Stimulated activated CD4-positive, alpha-beta T cell treated with anti-CD3 and anti-CD28 coated beads, Interleukin-2, amount 100 ng/mL, for 48 hours (primary cell): ENCODE measurements at places on chromosomes 1 and 21.

GRCh38 chr1:222928212-222928611 is 113.4 kb downstream of the DISP1 start:
- DNase-seq: no peak

GRCh38 chr1:84143796-84144565 is at the start of gene PRKACB:
TSS of gene PRKACB (plus strand) at chr1:84144271. CDS start at chr1:84144362, 91 bp downstream.
- DNase-seq: no peak

DNA sequence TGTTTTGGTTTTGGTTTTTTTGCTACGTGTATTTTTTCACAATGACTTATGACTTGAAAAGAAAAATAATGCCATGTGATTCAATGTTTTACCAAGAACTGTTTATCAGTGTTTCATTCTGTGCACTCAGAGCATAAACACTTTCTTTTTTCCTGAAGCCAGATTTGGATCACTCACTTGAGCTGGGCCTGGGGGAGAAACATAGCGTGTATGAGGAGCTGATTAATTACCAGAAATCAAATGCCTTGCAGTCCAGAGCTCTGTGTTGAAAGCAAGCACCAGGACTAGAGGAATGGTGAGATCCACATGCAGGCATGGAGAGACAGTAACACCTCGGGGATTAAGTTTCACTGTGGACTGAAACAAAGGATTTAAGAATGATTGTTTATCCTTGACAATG is 642.1 kb upstream of the ADGRL2 start:
- DNase-seq: no peak

DNA sequence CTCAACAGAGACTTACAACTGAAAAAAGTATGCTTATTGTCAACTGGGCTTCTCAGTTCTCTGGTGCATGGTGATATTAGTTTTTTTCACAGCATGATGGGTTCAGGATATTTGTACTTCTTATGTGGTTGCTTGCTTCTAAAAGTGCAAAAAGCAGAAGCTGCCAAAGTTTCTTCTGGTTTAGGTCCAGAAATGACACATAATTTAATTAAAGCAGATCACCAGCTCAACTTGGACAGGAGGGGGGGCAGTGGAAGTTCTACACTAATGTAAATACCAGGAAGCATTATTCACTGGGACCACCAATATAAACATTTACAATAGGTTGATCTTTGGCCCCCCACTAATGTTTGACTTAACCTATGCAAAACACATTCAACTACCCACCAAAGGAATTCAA is 354.8 kb upstream of the BRINP3 start:
- no peak for DNase-seq

- DNase-seq: no peak
These were observed 31.2 kb upstream of the COQ8A start for GRCh38 chr1:226908913-226909312.

DNA sequence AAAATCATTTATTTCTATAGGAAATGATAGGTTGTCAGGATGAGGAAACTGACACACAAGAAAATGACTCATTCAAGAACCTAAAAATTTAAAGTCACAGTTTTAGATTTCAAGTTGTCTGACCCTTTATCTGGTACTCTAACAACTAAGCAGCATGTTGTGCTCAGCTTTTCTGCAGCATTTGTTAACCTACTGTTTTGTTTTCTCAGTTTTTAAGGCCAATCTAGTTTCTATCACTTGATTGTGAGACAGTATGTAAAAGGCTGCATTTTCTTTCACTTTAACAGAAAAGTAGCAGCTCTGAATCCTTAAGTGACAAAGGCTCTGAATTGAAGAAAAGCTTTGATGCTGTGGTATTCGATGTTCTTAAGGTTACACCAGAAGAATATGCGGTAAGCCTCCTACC is 59.1 kb downstream of the RALGPS2 start:
- no peak for DNase-seq

- DNase-seq: no peak
These were observed 341.0 kb upstream of the USP24 start for GRCh38 chr1:55555956-55556725.

- no peak for DNase-seq
These were observed 110.2 kb downstream of the MATN1 start for GRCh38 chr1:30613188-30613587.

DNA sequence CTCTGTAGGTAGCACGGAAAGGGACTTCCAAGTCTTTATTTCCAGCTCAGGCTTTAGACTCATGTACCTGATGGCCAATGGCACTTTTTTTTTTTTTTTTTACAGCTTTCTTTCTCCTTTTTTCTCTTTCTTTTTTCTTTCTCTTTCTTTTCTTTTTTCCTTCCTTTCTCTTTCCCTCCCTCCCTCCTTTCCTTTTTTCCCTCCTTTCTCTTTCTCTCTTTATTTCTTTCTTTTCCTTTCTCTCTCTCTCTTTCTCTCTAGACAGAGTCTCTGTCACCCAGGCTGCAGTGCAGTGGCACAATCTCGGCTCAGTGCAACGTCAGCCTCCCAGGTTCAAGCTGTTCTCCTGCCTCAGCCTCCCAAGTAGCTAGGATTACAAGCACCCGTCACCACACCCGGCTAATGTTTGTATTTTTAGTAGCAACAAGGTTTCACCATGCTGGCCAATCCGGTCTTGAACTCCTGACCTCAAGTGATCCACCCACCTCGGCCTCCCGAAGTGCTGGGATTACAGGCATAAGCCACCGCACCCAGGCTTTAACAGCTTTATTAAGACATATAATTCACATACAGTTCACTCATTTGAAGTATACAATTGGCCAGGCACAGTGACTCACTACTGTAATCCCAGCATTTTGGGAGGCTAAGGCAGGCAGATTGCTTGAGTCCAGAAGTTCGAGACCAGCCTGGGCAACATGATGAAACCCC is 5.1 kb upstream of the DCAF8 start:
- DNase-seq: no peak

DNA sequence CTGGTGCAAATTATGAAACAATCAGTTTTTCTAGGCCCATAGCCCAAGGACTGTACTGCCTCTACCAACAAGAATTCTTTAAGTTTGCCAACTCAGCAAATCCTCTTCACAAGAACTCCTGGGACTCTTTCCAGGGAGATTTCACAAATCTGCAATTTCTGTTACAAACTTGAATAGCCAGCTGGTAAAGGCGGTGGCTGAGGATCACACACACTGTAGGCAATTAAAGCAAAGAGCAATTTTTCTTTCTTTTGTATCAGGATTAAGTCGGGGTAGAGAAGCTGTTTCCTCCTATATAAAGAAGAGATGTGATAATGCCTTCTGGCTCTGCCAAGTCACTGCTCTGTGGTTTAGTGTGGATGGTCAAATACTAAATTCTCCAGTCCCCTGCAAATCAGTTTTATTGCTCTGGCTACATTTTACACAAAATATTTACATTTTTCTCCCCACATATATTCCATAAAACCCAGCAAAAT is 1.7 kb downstream of the ALDH9A1 start:
- DNase-seq: no peak

GRCh38 chr1:47941609-47942239 is 55.5 kb downstream of the TRABD2B start:
- DNase-seq: no peak

GRCh38 chr1:48741380-48741779 is 35.3 kb downstream of the BEND5 start:
- no peak for DNase-seq
